Lower lobe of right lung (tissue), 2 donors: ENCODE measurements at places on chromosomes 7 and 10.

DNA sequence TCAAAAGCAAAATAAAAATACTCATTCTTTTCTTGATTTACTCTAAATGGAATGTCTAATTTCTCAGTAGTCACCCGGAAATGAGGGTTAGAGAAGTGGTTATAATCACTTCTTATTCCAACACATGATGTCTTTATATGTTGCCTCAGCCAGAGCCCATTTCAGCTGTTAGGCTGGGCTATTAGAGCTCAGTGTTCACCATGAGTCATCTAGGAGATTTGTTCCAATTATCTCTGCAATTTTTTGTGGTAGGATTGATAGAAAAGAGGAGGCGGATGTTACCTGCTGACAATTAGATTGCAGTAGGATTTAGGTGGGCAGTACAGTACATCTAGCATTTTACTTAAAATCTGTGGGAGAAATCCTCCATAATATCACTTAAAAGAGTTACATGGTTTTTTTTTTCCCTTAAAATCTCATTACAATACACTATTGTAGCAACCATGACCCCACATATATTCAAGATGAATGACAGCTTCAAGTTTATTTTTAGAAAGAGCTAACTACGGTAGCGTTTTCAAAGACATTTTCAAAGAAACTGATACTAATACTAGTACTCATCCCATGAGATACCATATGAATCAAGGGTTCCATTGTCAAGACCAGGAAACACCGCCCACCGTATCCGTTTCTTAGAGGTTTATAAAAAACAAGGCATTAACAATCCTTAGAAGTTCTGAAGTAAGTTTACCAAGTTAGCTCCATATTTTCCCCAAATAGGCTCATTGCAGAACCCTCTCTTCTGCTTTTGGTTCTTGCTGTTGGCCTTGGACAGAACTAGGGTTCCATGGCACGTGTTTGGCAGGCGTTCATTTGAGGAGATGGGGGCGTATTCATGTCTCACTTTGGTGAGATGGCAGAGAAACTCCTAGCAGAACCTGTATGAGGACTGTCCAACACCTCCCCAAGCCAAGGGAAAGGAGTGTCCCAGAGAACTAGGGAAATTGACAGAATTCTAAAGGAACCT lies 10.4 kb downstream of the CPA2 start:
- no peak for DNase-seq

DNA sequence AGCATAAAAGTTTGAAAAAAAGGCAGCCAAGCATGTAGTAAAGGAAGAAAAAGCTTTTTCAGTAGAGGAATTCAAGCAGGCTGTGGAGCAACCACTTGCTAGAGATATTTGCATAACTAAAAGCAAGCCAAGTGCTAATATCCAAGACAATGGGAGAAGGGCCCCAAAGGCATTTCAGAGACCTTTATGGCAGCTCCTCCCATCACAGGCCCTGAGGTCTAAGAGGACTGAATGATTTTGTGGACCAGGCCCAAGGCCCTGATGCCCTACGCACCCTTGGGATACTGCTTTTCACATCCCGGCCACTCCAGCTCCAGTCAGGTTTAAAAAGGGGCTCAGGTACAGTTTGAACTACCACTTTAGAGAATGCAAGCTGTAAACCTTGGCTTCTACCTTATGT lies 261.7 kb upstream of the SEMA3C start:
- no peak for DNase-seq

DNA sequence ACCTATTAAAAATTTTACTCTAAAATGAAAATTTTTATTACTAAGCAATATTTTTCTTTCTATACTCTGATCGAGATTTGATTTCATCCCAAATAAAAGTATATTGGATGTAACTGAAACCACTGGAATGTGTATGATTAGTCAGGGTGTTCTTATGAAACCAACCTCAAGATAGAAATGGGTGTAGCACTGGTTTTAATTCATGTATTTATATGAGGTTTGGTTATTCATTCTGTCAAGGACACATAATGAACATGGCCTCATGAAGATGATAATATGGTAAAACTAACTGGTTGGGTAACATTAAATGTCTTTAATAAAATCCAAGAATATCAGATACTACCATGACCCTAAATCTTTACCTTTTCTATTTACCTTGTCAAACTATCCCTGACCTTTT lies 197.7 kb downstream of the SEMA3A start:
- DNase-seq, result no peak

GRCh38 chr7:47759056-47759706 lies 177.3 kb upstream of the TNS3 start:
- no peak for DNase-seq

DNA sequence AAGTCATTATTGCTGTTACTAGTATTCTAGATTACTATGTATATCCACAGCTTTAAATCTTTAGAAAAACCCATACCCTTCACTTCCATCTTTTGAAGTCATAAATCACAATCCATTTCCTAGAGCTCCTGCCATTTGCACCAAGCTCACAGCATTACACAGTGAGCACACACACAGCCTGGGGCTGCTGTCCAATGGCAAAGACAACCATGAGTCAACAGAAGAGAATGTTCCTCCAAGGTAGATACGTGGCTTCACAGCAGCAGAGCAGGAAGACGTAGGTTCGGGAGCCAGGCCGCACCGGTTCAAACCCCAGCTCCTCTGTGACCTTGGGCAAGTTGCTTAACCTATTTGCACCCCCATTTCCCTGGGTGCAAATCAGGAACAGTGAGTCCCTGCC lies 234.6 kb downstream of the DIP2C start:
- DNase-seq, result no peak

DNA sequence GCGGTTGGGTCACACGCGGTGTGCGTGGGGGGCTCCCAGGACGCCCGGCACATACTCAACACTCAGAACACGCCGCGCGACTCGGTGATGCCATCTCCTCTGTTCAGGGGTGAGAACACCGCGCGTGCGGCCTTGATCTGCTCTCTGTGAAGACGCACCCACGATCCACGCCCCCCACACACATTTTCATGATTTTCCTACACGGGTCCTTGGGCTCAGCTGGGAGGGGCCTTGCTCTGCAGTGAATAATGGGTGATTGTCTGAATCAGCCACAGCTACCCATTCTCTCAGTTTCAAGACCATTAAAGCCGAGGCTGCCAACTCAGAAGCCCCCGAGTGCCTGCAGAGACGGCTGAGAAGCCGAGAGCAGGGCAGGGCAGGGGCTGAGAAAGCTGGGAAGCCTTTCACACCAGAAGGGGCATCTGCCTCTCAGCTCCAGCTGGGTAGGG lies 54.3 kb upstream of the PDGFA start:
- no peak for DNase-seq

DNA sequence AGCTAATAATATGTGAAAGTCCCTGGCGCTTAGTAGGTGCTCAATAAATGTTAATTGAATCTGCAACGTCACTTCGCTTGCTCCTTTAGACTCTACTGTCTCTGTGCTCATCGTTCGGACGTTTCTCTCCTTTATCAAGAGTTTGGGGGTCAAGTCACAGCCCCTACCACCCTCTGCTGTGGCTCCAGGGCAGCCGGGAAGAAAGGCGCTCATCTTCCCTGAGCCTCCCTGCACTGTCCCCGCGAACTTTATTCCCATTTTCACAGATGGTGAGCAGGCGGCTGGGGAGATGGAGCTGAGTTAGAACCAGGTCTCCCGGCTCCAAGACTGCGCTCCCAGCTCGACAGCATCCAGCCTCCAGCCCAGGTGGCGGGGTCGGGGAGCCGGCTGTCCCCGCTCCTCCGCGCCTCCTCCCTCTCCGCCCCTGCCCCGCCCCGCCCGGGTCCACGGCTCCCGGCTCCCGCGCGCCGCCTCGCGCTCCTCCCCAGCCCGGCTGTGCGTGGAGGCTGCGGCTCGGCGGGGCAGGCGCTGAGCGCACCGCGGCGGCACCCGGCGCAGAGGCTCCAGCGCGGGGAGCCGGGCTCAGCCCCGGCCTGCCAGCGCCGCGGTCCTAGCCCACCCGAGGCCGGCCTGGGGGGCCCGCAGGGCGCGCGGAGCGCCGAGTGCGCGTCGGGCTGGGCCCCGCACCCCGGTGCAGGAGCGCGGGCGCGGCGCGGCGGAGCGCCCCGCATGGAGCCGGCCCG lies at the start of gene CLEC2L:
CLEC2L (plus strand) TSS at position 487 of the 743 bp plus-strand sequence; CDS start at position 730, 243 bp downstream.
- no peak for DNase-seq

DNA sequence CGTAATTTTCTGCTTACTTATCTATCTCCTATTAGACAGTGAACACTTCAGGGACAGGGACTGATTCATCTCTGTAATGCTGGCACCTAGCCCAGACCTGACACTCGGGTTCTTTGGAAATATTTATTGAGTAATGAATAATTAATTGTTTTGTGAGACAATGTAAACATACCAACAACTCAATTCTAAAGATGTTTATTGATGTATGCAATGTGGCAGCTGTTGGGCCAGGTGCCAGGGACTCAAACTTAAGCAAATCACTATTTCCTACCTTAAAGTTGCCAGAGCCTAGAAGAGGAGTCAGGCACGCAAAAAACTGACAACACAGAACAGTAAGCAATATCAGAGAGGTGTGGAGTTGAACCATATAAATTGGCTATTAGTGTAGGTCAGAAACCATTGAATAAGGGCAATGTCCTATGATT lies 63.6 kb upstream of the BMPER start:
- DNase-seq, result no peak

- no peak for DNase-seq
These were observed 100.3 kb downstream of the DNAJB9 start for GRCh38 chr7:108669958-108670357.

DNA sequence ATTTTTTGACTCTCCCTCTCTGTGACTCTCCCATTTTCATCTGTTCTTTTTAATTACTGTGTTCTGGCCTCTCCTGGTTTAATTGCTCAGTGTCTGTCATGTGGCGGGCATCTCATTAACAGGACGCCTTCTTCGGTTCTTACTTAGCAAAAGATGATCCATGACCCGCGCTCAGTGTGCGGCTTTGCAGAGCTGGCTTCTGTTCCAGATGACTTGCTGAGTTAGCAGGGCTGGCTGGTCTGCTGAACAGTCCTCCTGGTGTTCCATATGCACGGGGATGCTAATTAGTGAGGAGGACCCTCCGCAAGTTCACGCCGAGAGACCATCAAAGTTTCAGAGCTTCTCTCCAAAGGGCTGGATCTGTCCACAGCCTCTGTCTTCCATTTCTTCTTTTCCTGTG lies 258.6 kb upstream of the MKI67 start:
- DNase-seq, result no peak

DNA sequence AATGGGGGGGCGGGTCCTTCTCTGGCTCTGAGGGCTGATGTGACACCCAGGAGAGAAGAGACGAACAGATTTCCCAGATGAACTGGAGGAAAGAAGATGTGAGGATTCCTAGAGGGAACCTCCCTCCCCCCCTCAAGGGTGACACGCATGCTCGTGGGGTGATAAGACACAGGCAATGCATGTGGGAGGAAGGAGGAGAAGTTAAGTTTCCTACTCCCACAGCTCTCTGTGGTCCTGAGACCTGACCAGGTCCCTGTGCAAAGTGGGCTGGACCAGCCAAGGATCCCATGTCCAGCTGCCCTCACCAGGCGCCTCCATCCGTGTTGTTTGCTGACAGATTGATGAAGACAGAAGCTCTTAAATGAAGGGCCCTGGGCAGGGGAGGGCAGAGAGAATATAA lies 112.6 kb downstream of the SH3PXD2A start:
- no peak for DNase-seq

DNA sequence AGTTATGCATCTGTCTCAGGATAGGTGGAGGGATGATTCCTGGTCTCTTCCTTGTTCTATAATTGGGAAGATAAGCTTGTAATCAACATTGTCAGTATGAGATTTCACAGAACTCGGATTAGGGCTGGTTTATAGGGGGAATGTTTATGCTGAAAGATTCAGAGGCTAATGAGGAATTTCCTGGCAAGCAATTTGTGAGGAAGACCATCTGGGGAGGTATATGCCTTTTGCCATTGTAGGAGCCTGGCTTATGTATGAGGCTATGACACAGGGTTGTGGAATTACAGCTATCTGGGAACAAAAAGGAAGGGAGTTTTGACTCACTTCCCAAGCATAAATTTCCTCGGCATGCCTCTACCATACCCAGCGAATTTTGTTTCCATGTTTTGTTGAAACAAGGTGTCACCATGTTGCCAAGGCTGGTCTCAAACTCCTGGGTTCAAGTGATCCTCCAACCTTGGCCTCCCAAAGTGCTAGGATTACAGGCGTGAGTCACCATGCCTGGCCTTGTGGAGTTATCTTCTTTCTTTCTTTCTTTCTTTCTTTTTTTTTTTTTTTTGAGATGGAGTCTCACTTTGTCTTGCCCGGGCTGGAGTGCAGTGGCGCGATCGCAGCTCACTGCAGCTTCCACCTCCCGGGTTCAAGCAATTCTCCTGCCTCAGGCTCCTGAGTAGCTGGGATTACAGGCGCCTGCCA lies 1.6 kb upstream of the COPS6 start:
- no peak for DNase-seq

GRCh38 chr10:119003572-119004289 lies 25.8 kb upstream of the NANOS1 start:
- DNase-seq, result no peak

DNA sequence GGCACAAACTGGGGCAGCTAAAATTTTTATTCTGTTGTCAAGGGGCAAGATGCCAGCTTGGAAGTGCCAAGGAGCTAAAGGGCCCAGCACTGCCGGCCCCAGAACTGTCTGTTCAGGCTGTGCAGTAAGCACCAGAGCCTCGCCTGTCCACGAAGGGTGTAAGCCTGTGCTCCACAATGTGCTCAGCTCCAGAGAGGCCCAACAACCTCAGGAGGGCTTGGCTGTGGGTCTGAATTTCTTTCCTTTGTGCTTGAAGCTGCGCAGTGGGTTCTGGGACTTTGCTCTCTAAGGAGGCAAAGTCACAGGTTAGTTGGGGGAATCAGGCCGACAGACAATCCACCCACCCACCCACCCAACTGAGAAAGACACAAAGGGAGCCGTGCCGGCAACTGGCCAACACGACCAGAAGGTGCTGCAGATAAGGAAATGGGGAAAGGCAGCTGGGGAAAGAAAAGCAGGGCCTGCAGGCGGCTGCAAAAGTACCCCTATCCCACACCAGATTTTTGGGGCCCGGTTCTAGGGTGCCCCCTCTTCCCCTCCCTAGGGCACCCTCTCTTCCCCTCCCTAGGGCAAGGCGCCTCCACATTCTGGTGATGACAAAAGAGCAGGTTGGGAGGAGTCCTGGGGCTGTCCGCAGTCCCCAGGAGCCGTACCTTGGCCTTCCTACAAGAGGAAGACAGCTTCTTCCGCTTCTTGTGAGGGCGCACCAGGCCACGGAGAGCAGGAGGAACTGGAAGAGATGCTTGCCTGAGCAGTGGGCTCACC lies 7.7 kb downstream of the DDX56 start:
- DNase-seq, result no peak

- DNase-seq, result no peak
These were observed 50.5 kb downstream of the CDK6 start for GRCh38 chr7:92785923-92786322.
